ENCODE measurements at places on chromosomes 4 and X.

DNA sequence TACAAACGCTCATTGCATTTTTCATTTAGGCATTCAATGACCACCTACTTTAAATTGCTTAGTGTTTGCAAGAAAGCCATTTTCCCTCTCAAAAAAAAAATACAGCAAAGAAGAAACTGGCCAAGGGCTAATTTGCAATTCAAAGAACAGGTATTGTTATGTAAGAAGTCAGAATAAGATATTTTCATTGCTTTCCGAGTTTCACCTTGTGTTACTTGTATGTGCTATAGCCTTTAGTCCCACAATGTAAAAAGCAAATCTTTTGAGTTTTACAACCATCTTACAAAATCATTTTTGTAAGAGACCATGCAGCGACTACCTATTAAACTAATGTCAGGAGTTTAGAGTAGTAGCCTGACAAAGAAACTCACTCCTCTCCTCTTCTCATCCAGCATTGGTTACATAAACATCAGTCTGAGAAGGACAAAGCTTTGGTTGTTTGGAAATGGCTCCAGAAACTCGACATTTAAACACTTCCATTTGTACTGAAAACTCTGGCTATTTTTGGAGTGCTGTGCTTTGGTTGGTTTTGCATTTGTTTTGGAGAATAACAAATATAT, 15.3 kb downstream of the TENM3 start:
- DNase-seq: no peak

GRCh38 chrX:108025376-108025775, 19.5 kb upstream of the VSIG1 start:
- DNase-seq: no peak

- no peak for DNase-seq
Observed at GRCh38 chr4:2006956-2007653, 1.7 kb downstream of the NELFA start.

DNA sequence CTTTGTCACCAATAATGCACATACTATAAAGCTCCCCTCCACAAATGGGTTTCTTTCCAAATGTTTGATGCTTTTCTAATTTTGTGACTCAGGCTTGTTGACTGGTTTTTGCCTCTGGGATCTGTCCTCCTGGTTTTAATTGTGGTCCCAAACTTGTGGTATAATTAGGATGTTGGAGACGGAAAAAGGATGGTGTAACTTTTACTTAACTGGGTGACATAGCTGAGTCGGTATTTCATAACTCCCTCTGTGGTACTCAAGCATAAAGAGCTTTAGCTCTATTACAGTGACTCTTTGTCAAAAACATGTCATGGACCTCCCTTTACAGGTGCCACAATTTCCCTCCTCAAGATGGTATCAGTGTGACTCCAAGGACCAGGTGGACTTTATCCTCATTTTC, 119.7 kb upstream of the RBPJ start:
- no peak for DNase-seq

DNA sequence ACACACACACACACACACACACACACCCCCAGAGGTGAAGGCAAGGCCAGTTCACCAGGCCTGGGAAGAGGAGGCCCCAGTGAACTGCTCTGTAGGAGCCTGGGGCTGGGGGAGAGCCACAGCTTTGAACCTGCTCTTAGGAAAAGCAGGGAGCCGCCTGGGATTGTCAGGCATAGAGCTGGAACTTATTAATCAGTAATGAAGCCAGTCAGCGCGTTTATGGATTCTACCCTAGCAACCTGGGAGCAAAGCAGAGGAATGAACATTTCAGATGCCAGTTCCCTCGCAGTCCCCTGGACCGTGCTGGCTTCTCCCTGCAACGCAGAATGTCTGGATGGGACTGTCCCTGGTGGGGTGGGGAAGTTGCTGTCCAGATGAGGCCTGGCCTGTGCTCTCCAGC, 45.3 kb upstream of the DDX3X start:
- DNase-seq: no peak

GRCh38 chrX:42054256-42054655, 130.9 kb upstream of the CASK start:
- no peak for DNase-seq

DNA sequence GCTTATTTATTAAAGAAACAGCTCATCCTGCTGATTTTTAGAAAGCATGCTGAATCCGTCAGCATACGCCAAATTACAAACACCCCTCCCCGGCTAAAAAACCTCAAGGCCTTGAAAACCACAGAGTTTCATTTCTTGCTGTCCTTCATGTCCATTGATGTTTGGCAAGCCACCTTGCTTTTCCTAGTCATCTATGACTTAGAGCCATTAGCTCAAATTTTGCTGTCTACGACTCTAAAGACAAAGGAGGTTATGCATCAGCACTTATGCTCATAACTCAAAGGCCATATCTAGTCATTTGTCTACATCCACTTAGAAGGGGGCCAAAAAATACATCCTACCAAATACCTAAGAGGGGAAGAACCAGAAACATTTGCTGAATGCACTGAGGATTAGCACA, 925.1 kb downstream of the PCDH7 start:
- DNase-seq: no peak

DNA sequence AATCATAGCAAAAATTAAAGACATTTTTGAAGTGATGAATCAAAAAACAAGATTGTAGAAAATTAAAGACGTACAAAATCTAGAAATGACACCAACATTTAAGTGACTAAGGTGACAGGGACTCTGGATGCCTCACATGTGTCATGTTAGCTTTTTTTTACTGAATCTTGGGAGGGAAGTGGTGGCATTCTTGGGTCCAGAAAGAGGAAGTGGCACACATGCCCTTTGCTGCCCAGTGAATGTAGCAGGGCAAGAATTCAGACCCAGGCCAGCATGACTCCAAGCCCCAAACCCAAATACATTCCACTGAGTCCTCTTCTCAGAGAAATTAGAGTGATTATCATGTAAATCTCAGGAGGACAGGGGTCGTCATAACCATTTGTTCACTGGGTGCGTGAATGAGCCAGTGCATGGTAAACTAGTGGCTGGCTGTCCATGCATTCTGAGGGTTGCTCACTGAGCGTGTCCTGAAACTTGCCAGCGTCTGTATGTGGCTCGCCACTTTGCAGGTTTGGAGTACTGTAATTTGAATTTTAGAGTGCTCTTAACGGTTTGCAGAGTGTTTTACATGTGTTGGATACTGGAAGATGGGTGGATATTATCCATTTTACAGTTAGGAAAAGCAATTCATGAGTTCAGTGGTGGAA, 55.4 kb upstream of the TBC1D14 start:
- DNase-seq: no peak

GRCh38 chr4:163063891-163064290, 102.8 kb downstream of the NAF1 start:
- no peak for DNase-seq

- DNase-seq: no peak
Observed at GRCh38 chr4:94208918-94209317, 1.3 kb downstream of the SMARCAD1 start.

Data from activated T-cell treated with anti-CD3 and anti-CD28 coated beads for 24 hours (primary cell).